ENCODE measurements at places on chromosomes 1 and 21.

DNA sequence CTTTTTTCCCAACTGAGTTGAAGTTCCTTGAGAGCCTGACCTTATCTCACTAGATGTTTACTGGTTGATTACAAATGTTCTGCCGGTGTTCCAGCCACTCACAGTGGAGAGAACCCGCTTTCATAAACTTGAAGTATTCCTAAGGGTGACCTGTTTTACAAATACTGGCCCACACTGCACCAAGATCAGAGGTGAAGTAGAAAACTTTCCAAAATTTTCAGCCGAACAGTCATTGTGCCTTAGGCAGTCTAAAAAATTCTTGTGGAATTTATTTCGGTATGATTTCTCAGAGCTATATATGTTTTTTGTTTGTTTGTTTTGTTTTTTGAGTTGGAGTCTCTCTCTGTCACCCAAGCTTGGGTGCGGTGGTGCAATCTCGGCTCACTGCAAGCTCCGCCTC, 44.9 kb upstream of the GUCA2B start:
- no peak for DNase-seq

- DNase-seq: no peak
Observed at GRCh38 chr1:168803806-168804510, 75.0 kb upstream of the DPT start.

- DNase-seq: no peak
Observed at GRCh38 chr1:94440088-94440487, 21.9 kb downstream of the ABCD3 start.

DNA sequence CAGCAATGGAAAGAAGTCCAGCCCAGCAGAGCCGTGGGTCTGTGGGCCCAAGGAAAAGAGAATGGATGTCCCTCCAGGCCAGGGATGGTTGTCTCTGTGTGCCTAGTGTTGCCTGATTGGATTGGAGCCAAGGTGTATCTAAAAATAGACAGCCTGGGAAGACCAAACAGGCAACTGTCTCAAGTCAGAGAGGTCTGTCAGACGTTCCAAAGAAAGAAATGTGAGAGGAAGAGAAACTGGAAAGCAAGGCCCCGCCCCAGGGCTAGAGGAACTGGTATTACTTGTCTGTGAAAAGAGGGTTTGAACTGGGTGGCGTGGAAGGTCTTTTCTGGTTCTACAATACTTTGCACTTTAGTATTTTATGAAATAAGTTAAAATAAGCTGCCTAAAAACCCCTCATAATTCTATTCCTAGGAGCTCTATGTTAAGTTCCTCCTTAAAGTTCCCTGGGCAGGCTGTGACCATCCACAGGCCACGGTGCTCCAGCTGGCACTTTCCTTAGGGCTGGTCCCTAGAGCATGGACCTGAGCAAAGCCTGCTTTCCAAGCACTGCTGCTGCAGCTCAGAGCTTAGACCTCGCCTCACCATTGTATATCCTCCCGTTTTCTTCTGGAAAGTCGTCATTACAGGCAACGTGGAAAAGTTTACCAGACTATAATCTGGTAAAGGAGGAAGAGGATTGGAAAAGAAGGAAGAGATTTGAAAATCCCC, 151.6 kb downstream of the DISC1 start:
- DNase-seq: no peak

DNA sequence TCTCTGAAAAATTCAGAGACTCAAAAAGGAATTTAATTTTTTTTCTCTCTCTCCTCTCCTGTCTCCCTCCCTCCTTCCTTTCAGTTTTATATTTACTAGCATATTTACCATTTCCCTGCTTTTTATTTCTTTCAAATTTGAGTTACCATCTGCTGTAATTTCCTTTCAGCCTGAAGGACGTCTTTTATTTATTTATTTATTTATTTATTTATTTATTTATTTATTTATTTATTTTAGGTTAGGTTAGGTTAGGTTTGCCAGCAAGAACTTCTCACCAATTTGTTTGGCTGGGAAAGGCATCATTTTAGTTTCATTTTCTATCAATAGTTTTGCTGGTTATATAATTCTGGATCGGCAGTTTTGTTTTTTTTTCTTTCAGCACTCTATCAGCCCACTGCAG, 231.7 kb upstream of the ZRANB2 start:
- no peak for DNase-seq

GRCh38 chr1:242030071-242030470, 31.2 kb upstream of the MAP1LC3C start:
- DNase-seq: no peak

DNA sequence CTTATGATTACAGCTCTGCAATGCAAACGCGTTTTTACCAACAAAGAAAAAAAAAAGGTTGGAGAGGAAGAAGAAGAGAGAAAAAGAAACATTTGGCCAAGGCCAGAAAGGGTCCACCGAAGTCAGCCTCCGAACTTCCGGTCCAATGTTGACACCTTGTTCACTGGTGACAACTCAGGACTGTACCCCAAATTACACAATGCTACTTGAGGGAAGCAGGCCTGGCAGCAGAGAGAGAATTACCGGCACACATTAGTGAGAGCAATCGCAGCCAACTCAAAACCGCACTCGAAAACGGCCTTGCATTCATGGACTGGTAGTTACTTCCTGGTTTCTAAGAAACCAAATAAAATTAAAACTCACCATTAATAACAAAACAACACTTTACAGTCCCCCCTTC, 652.5 kb downstream of the KIF26B start:
- DNase-seq: peak; percentile 75

DNA sequence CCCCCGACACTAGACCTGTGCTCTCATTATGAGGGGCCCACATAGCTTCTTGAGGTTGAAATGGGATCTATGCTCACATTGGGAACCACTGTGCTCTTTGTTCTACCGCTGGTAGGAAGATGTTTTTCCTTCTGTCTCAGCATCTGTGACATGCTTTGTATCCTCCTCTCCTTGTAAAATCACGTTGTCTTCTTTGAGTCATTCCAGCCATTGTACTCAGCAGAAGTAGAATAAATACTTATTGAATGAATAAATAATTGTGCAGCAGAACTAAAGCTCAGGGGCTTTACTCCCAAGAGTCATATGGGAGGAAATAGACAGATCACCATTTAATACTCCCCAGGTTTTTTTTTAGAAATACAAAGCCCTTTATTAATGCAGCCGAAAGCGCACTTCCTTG, 66.3 kb upstream of the EDEM3 start:
- DNase-seq: no peak
